Nucleus accumbens (tissue), 56 donors: ENCODE measurements at places on chromosomes 6 and 20.

GRCh38 chr6:116797585-116797984 is 31.3 kb downstream of the GPRC6A start:
- no peak for DNase-seq

DNA sequence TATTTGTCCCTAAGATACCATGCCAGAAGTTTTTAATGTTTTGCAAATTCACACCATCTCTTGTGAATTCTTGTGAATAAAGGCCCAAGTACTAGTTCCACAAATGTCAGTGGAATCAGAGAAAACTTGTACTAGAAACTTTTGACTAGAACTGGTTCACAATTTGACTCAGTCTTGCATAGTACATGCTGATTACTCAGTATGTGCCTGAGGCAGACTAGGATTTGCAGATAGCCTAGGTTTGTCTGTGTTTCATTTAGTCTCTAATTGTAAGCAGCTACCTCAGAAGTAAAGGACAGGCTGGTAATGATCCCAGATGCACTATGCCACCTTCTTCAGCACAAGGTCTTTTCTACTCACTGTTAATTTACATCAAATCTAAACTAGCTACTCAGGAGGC is 34.2 kb upstream of the GSTA4 start:
- DNase-seq = no peak

DNA sequence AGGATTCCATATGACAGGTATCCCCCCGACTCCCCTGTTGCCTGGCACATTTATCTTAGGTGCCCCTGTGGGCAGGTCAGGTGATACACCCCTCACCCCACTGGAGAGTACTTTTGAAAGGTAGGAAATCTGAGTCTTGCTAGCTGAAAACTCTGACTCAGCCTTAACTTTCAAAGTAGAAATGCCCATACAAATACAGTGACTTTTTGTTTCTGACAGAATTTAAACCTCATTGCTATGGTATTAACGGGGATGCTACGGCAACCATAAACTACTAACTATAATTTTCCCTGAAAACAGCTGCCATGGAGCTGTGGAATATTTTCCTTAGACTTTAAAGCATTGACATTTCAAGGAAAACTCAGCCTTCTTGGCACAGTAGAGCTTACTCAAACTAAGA is 536.0 kb downstream of the RFPL4B start:
- DNase-seq = no peak

DNA sequence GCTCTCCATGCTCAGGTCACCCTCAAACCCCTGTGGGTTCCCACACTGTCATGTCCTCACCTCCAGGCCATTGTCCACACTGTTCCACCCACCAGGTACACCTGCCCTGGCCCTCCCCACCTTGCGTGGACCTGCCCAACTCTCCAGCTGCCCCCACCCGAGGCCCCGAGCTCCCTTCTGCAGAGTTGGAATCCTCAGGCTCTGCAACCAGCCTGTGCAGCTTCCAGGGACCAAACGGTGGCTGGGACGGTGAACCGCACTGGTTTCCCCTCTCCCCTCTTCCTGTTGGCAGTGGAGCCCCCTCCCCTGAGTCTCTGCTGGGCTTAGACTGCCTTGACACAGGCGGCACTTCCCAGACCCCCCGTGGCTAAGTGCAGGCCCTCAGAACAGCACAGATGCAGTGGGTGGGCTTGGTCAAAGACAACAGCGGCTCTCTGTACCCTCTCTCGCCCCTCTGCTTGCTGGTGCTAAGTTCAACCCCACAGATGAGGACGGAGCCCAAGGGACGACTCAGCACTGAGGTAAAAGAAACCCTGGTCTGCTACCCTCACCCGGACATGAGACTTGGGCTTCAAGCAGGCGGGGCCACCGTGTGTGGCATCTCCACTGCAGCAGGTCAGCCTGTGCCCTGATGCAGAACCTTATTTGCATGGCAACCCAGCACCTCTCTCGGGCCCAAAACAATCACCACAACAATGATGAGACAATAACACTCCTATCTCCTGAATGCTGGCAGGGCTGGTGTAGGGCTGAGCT is 11.0 kb downstream of the ZBP1 start:
- DNase-seq = no peak

DNA sequence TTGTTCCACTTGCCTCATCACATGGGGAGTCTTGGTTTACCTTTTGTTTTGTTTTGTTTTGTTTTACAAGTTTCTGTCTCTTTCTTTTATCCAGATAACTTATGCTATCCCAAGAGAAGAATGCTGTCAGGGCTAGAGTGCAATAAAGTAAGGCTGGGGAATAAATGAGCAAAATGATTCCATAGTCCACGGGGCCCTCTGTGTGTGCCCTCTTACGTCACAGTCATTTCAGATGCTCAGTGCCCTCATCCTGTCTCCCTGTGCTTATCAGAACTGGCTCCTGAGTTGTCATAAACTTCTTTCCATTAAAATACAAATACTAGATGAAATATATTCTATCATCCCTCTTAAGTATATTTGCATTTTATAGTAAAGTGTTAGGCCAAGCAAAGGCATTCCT is 30.8 kb upstream of the ENPP1 start:
- no peak for DNase-seq

- peak; percentile 55 for DNase-seq
These were observed 148.3 kb upstream of the AFDN start for GRCh38 chr6:167678102-167679101.

GRCh38 chr6:62652692-62653328 is 366.8 kb upstream of the KHDRBS2 start:
- no peak for DNase-seq

- DNase-seq = no peak
These were observed 475.8 kb upstream of the JARID2 start for GRCh38 chr6:14770040-14770439.

DNA sequence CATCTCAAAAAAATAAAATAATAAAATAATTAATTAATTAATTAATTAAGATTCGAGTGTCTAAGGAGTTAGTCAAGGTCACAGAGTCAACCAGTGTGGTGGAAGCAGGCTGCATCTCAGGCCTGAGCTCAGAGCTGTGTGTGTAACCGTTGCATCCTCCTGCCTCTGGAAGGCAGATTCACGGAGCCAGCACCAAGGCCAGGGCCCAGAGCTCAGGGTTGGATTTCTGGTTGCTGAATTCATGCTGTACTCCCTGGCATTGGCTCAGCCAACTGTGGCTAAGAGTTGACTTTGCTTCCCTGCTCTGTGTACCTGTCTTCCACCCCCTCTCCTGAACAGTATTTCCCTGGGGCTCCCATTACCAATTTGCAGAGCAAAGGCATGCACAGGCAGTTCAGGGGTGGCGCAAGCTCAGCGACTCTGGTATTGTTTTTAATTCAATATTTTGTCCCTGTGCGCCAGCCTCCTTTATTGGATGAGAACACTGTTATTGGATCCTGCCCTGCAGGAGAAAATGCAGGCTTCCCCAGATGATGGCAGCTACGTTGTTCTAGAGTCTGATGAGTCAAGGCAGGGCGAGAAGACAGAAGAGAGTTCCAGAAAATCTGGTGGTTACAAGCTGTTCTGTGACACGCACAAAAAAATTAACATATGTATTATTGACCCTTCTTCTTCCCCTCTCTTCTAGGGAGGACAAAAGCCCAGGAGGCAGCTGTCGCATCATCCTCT is 12.3 kb upstream of the CTNNBL1 start:
- no peak for DNase-seq

DNA sequence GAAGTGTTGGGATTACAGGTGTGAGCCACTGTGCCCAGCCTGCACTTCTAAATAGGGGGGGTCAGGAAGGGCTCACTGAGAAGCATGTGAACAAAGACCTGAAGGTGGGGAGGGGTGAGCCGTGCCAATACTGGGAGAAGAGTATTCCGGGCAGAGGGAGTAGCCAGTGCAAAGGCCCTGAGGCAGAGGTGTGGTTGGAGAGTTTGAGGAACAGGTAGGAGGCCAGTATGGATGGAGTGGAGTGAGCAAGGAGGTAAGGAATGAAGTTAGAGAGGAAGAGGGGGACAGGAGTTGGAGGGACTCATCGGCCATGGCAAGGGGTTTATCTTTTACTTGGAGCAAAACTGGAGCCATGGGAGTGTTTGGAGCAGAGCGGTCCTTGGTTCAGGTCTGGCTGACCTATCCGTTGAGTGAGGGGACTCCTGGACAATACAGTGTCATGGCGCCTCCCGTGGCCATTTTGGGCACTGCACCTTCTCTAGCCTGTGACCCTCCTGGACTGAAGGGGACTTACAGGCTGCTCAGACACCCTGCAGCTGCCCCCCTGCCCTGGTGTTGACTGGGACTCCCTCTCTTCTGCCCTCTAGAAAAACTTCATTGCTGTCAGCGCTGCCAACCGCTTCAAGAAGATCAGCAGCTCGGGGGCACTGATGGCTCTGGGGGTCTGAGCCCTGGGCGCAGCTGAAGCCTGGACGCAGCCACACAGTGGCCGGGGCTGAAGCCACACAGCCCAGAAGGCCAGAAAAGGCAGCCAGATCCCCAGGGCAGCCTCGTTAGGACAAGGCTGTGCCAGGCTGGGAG is 12.1 kb downstream of the FOXS1 start:
- DNase-seq = no peak

DNA sequence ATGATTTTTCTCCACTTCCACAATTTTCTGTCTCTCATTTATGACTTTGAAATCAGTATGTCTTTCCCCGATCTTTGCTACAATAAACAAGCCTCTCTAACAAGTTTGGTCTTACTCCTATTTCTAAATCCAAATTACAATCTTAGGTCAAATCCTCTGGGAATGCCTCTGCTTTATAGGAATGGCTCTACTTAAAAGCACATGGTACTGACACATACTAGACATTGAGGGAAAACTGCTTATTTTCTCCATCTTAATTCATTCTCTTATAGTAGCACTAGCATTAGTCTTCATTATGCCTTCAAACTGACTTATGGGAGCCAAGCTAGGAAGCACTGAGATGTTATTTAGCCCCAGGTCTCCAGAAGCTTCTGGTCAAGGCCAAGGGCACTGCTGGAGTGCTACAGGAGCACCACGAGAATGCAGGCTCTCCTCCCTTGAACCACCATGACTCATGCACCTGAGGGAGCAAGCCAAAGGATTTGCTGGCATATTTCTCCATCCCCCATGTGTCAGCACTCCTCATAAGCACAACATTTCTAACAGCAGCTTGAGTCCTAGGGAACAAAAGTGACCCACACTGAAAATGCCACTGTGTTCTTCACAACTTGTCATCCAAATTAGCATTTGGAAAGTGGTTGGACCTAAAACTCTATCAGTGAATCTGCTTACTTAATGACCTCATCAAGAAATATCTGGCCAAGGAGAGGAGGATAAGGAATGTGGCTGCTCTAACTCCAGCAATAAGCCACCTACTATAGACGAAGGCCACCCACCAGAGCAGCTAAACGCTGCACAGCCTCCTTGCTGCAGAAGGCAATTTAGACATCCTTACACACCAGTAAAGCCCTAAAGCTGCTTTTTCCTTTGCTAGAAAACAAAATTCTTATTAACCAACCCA is 156.8 kb upstream of the KCNQ5 start:
- DNase-seq = no peak

DNA sequence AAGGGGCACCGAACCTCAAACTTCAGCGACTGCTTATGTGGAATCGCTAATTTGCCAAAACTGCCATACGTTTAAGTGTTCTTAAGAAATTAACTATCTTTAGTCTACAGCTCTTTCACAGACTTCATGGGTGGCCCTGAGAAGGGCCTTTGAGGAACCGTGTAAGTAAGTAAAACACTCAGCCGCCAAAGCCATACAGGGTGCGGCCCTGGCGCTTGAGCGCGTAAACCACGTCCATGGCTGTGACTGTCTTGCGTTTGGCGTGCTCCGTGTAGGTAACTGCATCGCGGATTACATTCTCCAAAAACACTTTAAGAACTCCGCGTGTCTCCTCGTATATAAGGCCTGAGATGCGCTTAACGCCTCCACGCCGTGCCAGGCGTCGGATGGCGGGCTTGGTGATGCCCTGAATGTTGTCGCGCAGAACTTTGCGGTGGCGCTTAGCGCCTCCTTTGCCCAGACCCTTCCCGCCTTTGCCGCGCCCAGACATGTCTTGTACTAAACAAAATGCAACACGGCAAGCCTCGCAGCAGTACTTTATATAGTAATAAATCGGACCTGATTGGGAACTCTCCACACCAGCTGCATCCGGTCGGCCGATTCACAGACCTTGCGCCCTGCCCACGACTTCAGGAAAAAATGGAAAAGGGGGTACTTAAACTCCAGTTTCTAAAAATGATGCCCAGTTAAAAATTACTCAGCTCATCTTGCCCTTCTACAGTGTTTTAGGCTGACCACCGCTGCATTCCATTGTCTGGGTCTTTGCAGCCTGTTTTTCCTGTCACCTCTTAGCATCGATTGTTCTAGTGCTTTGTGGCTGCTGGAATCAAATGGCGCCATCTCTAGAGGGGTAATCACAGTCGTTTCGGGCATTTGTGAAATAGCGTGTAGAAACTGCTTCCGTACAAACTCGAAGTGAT is 38.9 kb downstream of the OR2B2 start:
- DNase-seq = no peak

- no peak for DNase-seq
These were observed 73.5 kb downstream of the ECT2L start for GRCh38 chr6:138869398-138869797.

DNA sequence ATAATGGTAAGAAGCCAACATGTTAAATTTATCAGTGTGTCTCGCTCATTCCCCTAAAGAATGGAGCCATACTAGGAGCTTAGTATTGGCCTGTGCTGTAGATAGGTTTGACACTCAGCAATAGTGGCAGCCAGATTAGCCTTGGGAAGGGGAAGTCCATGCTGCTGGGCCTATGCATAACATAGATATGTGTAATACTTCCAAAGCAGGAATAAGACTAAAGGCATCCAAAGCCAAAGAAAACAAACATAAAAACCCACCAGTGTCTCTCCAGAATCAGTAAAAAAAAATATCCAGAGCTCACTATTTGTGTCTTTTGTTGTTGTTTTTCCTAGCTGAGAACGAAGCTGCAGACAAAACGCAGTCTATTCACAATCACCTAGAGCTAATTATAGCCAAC is 104.2 kb upstream of the STXBP5 start:
- no peak for DNase-seq

DNA sequence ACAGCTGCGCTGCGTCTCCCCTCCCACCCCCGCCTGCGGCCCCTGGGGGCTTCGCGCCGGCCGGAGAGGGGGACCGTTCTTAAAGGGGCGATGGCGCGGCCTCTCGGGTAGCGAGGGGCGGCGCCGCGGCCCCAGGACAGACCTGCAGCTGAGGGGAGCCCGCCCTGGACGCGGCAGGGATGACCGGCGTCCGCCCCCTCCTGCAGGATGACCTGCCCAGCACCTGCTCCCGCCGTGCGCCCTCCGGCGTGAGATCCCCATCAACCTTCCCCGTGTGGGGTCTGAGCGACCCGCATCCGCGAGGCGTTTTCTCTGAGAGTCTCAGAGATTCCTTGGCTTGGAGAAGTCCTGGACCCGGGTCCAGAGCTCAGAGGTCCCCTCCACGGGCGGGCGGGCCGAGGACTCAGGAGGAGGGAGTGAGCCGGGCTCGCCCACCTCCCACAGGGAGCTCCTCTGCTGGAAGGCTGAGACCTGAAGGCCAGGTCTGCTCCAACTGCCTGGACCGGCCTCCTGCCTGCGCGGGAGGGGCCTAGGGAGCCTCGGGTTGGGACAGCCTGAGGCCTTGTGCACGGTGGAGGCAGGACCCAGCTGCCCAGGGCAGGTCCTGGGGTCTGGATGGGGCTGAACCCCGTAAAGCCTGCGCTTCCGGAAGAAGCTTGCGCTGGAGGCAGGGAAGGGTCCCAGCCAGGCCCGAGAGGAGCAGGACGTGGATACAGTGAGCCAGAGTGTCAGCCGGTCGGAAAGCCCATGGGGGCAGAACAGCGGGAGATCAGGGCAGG is 532 bp upstream of the NKAIN4 start:
- DNase-seq = no peak

GRCh38 chr20:45938727-45939438 is 4.4 kb downstream of the PCIF1 start:
- DNase-seq = no peak
